ENCODE measurements at places on chromosomes 13 and 19.

GRCh38 chr13:113931841-113932459 lies 41.9 kb downstream of the C13orf46 start:
- DNase-seq: no peak

DNA sequence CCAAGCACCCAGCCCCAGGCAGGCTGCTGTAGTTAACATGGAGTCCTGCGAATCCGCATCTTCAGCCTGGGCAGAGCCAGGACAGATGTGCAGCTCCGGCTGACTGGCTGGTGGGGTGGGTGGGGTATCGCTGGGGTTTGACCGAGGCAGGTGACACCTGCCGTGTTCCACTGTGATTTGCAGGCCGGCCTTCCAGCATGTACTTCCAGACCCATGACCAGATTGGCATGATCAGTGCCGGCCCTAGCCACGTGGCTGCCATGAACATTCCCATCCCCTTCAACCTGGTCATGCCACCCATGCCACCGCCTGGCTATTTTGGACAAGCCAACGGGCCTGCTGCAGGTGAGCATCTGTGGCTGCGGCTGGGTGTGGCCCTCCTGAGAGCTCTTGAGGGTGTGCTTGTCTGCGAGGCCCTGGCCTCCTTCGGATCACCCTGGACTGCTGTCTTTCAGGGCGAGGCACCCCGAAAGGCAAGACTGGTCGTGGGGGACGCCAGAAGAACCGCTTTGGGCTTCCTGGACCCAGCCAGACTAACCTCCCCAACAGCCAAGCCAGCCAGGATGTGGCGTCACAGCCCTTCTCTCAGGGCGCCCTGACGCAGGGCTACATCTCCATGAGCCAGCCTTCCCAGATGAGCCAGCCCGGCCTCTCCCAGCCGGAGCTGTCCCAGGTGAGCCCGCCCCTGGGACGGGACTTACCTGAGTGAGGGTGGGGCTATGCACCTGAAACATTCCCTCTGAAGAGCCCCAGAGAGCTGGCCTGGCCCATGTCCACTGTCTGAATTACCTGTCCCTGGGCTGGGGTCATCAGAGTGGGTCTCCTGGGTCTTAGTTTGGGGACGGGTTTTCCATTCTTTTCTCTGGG lies 30.6 kb downstream of the CERS1 start:
- no peak for DNase-seq

DNA sequence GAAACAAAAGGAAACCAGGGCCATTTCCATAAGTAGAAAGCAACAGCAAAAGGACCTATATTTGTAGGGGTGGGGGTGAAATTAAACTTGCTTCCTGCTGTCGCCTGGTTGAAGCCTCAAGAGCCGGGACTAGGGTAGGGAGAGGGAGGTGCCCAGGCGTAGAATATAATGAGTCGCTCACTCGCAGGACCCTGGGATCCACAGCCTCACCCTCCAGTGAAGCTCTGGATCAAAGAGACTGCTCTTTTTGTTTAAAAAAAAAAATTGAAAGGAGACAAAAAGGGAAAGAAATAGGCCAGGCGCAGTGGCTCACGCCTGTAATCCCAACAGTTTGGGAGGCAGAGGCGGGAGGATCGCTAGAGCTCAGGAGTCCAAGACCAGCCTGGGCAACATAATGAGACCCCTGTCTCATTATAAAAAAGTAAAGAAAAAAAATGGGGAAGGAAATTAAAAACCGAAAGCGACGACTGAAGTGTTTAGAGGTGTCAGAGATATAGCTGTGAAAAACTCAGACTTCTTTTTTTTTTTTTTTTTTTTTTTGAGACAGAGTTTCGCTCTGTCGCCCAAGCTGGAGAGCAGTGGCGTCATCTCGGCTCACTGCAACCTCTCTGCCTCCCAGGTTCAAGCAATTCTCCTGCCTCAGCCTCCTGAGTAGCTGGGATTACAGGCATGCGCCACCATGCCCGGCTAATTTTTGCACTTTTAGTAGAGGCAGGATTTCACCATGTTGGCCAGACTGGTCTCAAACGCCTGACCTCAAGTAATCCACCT lies 10.9 kb upstream of the ADGRE5 start:
- no peak for DNase-seq

GRCh38 chr13:47646298-47646697 lies 354.8 kb downstream of the SUCLA2 start:
- no peak for DNase-seq

Measured in hypothalamus (tissue), 51 donors.